ENCODE measurements at places on chromosomes 5 and 9.

DNA sequence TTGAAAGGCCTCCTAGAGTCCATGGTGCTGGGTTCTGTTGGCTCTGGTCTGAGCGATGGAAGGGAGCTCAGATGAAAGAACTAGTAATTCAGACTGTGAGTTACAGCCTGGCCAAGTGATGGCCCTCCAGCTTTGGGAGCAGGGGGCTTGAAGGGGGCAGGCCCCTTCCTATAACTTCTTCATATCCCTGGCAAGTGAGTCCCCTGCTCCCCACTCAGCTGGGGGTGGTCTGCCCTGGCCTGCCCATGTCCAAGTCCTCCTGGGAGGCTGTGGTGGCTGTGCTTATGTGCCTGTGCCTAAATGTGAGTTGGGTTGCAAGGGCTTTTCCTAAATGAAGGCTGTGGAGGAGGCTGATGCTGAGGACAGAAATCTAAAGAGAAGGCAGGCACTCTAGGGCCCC is 80.1 kb downstream of the MACROH2A1 start:
- DNase-seq: no peak

GRCh38 chr5:40615586-40616170 is 64.0 kb upstream of the PTGER4 start:
- DNase-seq: no peak

DNA sequence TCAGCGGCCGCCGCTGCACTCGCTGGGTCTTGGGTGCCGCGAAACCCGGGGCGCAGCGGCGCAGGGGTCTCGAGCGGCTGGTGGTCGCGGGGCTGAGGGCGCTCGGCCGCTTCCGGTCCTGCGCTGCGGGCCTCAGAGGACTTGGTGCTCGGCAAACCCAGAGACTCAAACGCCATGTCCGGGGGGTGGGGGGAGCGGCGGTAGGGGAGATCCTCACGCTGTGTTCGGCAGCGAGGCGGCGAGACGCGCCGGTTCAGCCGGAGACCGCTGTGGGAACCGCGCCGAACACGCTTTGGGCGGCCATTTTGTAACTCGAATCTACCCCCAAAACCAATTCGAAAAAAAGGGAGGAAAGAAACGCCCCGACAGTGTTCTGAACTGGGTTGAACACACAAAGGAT is 317.5 kb upstream of the CDH18 start:
- DNase-seq: no peak

- no peak for DNase-seq
Observed at GRCh38 chr5:91645347-91645746, 262.2 kb upstream of the ARRDC3 start.

- no peak for DNase-seq
Observed at GRCh38 chr9:6944093-6944551, 186.3 kb downstream of the KDM4C start.
